ENCODE measurements at places on chromosomes 3 and 15.
A peak's percentile ranks its signal among the peaks of the same experiment; 100 is the strongest.

- DNase-seq = no peak
Measured at GRCh38 chr3:162354356-162354755, 857.7 kb downstream of the OTOL1 start.

DNA sequence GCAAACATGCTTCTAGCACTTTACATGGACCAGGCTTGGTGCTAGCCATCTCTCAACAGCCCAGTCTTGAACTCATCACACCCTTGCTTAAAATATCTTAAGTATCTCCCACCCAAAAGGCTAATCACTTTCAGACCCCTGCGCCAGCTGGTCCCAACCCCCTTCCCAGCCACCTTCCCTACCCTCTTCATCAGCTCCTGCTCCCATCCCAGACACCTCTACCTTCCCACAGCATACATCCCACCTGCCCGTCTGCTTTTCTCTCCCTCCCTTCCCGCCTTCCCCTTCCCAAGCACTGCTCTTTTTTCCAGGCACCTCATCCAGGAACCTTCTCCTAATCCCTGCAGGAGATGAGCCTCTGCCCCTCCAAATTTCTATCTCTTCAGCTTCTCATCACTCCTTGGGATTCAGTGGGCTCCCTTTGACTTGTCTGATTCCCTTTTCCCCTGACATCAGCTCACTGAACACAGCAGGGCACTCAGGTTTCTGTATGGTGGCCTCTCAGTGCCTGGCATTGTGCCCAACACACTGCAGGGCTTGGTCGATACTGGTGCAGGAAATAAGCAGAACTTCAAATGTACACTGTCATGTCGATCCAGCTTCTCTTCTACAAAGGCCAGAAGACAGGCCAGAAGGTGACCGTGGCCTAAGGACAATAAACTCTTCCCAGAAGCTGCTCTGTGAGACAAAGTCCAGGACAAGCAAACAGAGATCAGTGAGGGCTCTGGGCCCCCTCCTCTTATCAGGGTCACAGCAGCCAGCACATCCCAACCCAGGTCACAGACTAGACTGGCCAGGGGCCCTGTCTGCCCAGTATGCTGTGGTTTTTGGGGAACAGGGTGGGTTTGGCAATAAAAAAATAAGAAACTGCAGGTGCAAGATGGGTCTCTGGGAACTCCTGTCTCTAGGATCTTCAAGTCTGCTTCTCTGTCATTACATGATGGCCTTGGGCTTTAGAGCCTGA lies 2.2 kb upstream of the ITIH1 start:
- DNase-seq = no peak

DNA sequence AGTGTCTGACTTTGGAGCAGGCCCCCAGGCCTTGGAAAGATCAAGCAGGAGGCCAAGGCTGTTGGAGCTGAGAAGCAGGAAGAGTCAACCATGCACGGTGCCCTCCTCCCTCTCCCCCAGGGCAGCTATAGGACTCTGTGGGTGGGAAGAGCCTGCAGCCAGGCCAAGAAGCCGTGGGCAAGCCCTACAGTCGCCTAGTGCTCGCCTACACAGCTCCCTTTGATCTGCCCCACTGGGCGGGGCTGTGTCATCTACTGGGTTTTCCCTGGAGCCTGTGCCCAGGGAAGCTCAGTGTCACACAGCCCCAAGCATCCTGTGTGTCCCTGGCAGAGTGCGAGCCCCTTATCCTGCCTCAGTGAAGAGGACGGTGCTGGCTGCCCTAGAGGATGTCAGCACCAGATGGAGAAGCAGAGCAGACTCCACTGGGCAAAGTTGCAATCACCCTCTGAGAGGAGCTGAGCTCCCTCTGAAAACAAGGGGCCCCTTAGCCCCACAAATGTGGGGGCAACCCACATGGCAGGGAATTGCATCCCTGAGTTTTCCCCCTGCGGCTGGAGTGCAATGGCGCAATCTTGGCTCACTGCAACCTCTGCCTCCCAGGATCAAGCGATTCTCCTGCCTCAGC lies 72.2 kb downstream of the KLF13 start:
- no peak for DNase-seq

- peak; percentile 39 for DNase-seq
Measured at GRCh38 chr15:83571820-83572707, 81.9 kb upstream of the ADAMTSL3 start.

DNA sequence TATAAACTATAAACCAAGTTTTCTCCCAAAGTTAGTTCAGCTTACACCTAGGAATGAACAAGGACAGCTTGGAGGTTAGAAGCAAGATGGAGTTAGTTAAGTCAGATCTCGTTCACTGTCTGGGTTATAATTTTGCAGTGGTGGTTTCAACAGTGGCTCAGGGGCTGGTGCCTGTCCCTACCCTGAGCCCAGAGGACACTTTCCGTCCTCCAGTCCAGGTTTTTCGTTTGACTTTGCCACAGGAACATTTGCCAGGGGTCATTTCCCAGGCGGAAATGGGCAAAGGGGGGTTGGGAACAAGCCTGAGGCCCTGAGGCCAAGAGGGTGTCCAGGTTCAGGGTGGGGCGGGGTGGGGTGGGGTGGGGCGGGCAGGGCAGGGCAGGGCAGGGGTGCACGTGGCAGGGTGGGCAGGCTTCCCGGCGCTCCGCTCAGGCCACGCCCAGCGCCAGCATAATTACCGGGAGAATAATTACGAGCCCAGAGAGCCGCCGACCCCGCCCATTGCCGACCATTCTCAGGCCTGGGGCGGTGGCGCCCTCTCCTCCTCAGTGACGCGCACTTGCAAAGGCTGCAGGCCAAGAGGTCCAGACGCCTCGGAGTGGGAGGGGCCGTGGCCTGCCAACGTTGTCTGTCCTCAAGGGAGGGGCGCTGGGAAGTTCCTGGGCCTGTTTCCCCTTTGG lies 70.4 kb downstream of the KLF13 start:
- DNase-seq = peak; percentile 55

DNA sequence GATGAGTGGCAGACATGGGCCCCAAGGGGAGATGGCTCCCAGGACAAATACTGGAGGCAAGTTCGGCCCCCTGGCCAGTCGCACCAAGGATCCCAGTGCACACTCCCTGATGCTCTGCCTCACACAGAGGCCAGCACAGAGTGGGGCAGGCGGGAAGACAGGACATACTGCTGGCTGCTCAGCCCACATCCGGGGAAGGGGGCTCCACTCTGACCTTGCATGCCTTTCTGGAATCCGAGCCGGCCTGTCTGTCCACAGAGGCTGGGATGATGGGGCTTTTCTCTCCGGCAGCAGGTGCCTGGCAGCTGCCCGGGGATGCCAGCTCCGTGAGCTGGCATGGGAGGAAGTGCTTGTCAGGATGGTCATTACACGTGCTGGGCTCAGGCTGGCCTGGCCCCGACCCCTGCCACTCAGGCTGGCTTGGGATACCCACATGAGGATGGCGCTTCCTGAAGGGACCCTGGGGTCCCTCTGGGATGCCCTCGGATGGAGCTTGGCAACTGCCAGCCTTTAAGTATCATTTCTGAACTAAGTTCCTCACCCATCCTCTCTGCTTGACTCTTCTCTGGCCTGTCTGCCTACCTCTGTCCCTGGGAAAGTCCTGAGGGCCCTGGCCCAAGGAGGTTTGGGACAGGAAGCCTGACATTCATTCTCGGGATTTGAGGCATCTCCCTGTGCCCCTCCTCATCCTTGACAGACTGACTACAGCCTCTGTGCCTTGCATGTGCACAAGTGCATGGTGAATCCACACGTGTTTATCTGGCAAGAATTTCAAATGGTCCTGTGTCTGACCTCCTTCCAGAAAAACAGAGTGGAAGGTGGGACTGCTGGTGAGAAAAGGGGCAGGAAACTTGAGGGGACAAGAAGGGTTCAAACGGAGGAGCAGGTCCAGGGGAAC lies 46.5 kb downstream of the EXOG start:
- DNase-seq = no peak

- no peak for DNase-seq
Measured at GRCh38 chr15:77606142-77607034, 26.3 kb downstream of the LINGO1 start.

GRCh38 chr15:62666046-62666445 lies 376.5 kb upstream of the TPM1 start:
- DNase-seq = no peak

DNA sequence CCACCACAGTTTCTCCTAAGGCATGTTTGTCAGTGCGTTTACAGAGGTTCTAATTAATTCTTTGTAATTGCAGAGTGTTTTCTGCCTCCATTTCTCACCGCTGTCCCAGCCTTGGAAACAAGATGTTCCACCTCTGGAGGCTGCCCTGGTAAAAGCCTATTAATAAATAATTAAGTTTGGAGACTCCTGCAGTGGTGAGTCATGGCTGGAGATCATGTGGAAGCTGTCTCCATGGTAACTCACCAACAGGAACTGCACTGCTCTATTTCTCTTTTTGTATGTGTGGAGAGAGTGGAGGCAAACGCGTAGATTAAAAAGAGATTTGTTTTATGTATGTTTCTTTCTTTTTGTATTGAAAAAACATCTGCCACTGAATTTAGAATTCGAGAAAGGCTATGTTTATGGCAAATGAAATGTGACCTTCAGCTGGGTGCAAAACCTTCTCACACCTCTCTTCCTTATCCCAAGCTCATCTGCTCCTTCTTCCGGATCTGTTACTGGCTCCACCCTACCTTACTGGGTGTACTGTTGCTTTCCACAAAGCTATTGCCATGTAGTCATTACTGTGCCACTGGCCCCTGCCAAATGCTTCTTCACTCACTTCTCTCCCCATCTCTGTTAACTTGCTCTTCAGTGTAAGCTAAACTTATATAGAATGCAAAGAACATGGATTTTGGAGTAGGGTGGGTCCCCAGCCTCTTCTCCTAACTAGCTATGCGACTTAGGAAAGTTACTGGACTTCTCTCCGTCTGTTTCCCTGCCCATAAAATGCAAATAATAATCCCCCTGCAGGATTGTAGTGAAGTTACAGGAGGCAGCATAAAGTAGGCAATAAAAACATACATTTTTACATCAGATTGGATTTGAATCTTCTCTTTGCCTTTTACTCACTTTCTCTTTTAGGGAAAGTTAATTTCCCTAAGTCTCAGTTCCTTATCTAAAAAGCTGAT lies 778.5 kb downstream of the NTRK3 start:
- peak; percentile 10 for DNase-seq

DNA sequence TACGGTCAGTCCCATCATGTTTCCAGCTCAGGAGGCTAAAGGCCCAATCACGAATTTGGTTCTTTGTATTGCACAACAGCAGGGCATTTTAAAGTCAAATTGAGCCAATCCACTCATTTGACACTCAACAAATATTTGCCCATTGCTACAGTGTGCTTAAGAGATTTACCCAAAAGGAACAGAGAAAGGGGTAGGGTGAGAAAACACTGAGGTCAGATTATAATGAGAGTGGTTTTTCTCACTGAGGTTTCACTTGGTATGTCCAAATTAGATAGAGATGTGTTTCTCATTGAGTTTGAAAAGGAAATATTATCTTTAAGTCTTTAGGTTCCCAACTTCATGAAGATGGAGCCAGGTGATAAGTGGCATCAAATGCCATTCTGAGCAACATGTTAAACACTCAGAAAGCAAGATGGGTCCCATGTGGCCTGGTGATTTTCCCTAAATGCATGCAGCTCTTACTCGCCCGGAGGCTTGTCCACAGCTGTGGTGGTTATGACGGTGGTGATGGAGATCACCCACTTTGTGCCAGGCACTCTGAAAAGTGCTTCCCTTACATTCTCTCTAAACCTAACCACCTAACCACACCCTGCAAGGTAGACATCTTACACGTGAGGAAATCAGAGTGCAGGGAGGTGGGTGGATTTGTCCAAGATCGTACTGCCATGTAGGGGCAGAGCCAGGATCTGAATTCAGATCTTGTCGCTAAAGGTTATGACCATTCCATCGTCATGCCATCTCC lies 31.2 kb upstream of the USP3 start:
- DNase-seq = no peak

DNA sequence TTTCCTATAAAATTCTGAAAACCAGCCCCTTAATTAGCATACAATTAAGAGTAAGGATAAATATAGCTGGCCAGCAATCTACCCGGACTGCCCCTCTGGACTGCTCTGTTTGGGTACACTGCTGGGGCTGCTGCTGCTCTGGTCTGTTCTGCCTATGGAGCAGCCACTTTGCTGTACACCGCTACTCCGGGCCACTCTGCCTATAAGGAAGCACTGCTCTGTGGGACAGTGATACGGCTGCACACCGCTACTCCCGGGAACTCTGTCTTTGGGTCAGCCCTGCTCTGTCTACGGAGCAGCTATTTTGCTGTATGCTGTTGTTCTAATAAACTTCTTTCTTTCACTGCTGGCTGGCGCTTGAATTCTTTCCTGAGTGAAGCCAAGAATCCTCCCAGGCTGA lies 316.5 kb upstream of the PLSCR5 start:
- DNase-seq = no peak

DNA sequence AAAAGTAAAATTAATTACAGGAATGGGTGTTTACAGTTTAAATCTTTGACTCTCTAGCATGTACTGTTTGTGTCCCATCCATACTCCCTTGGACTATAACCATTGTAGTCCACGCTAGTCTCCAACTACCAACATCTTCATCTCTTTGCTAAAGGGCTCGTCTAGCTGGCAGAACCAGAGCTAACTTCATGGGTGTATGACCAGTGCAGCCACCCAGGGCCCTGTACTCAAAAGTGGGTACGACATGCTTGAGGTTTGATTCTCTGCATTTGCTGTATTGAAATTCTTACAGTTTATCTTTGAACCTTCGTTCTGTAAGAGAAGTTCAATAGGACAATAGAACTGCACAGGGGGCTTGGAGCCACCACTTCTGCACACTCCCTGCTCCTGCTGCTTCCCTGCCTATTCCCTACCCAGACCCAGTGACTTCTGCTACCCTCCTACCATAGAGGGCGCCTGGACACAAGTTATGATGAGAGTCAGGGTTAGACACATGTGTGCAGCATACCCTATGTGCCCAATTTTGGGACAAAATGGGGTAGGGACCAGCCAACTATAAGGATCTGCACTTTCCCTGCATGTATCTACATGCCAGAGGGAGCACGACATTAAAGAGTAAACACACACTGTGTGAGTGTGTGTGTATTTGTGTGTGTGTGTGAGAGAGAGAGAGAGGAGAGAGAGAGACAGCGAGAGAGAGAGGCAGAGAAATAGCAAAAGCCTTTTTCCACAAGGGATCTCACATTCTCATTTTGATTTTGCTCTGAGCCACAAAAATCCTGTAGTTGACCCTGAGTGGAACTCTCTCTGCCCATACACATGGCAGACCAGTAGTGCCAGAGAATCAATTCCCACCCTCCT lies 59.0 kb upstream of the NECTIN3 start:
- DNase-seq = peak; percentile 33

DNA sequence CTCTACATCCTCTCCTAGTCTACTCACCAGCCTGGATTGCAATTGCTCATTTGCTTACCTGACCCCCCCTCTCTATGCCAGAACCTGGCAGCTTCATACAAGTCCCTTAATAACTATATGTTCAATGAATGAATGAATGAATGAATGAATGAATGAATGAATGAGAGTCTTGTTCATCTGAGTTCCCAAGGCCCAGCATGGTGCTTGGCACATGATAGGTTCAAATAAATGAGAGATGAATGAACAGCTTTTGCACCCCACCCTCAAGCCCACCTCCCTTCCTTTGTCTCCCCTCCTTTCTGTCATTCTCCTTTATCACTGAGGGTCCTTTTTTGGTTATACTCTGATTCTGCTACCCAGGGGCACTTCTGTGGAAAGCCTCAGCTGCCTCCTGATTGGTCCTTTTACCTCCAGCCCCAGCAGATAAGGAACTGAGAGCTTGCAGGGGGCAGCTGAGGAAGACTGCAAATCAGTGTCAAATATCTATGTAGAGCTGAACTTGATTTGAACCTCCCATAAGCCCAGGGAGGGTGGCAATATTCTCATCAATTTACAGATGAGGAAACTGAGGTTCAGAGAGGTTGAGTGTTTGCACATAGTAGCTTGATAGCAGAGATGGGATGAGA lies 54.1 kb upstream of the CHRNB4 start:
- DNase-seq = no peak
